Activated T-helper 1 cell treated with anti-CD3 and anti-CD28 coated beads, Interleukin-2, amount 50 U/mL, for 16 hours (primary cell): ENCODE measurements at places on chromosomes 2 and 18.

DNA sequence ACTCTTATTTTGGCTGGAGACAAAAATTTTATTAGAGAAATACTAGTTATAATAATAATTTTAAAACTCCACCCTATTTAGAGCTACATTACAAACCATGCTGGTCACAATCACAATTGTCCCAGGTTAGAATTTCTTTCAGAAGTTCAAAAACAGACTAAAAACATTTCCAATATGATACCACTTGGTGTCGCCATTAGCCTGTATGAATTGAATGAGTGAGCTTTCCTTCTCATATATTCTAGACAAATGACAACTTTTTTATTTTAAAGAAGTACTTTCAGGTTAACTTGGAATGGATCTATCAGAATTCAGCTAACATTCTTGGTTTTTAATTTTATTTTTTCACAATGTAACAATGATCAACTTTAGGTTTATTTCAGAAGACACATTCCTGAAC lies 48.0 kb downstream of the SERPINB8 start:
- no peak for DNase-seq

- no peak for DNase-seq
Measured at GRCh38 chr2:157809212-157809611, 66.9 kb downstream of the ACVR1 start.

GRCh38 chr2:237254369-237254861 lies 159.5 kb downstream of the COL6A3 start:
- DNase-seq: no peak

GRCh38 chr2:69779258-69780001 lies 37.5 kb downstream of the ANXA4 start:
- DNase-seq: no peak

DNA sequence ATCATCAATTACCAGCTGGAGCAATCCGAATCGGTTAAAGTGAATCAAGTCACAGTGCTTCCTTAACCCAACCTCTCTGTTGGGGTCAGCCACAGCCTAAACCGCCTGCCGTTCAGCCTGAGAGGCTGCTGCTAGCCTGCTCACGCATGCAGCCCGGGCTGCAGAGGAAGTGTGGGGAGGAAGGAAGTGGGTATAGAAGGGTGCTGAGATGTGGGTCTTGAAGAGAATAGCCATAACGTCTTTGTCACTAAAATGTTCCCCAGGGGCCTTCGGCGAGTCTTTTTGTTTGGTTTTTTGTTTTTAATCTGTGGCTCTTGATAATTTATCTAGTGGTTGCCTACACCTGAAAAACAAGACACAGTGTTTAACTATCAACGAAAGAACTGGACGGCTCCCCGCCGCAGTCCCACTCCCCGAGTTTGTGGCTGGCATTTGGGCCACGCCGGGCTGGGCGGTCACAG lies 496 bp upstream of the ITGA4 start:
- peak; percentile 46 for DNase-seq

- DNase-seq: no peak
Measured at GRCh38 chr2:2291500-2292260, 39.4 kb downstream of the MYT1L start.
